Non-pigmented ciliary epithelial cell (primary cell): ENCODE measurements at places on chromosomes 16 and 17.

- no peak for DNase-seq
Observed at GRCh38 chr17:2943981-2944380, 119.4 kb downstream of the OR1D5 start.

DNA sequence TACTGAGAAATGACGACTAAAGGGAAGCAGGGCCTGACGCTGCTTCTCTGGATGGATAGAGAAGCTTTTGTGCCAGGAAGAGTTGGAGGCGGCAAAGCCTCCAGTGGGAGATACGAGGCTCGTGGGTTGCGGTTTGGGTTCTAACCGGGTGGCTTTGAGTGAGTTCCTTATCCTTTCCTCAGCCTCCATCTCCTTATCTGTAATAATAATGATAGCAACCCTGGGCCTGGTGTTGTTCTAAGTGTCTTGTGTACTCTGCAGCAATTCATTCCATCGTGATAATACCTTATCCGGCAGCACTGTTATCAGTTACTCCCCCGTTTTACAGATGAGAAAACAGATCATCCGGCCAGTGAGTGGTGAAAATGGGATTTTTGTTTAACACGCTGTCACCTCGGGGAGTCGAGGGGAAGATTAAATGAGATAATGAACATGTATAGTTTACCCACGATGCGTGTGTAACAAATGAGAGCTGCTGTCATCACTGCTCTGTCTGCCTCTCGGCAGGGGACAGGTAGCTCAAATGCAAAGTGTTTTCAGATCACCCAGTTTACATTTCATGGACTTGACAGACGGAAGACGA is 52.0 kb upstream of the LHX1 start:
- no peak for DNase-seq

DNA sequence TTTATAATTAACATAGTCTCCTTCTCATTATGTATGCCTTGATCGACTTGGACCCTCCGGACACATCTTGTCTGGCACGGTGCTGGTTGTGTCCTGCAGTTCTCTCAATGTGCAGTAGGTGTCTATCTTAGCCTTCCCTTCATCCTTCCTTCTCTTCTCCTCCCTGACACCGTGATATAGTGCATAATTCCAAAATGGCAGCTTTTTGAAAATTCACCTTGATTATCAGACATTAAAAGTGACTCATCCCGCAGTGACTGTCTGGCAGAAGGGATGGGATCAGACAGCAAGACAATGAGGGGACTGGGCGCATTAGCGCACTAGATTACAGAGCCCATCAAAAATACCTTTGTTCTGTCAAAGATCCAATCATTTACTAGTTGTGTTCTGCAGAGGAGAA is 70.0 kb upstream of the PMFBP1 start:
- DNase-seq: peak; percentile 19

- no peak for DNase-seq
Observed at GRCh38 chr17:44581868-44582267, 24.6 kb downstream of the FZD2 start.

DNA sequence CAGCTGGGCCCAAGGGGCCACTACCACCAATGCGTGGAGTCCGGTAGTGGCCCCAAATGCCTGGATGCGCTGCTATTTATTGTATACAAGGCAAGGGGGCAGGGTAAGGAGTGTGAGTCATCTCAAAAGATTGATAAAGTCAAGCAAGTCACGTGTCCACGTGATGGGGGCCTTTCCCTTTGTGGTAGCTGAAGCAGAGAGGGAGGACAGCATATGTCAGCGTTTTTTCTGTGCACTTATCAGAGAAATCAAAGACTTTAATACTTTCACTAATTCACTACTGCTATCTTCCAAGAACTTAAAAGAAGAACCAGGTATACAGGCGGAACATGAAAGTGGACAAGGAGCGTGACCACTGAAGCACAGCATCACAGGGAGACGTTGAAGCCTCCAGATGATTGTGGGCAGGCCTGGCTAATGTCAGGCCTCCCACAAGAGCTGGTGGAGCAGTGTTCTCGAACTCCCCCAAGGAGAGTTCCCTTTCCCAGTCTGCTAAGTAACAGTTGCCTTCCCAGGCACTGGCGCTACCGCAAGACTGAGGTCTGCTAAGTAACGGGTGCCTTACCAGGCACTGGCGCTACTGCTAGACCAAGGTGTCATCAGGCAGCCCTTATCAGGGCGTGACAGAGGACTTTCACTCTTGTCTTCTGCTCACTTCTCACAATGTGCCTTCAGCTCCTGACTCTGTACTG is 10.8 kb upstream of the ASB16 start:
- DNase-seq: no peak

- no peak for DNase-seq
Observed at GRCh38 chr17:28085766-28086165, 43.3 kb downstream of the NLK start.

GRCh38 chr17:6969323-6969726 is 26.5 kb upstream of the ALOX12 start:
- DNase-seq: no peak

- no peak for DNase-seq
Observed at GRCh38 chr16:85638695-85639409, 25.7 kb downstream of the GSE1 start.

DNA sequence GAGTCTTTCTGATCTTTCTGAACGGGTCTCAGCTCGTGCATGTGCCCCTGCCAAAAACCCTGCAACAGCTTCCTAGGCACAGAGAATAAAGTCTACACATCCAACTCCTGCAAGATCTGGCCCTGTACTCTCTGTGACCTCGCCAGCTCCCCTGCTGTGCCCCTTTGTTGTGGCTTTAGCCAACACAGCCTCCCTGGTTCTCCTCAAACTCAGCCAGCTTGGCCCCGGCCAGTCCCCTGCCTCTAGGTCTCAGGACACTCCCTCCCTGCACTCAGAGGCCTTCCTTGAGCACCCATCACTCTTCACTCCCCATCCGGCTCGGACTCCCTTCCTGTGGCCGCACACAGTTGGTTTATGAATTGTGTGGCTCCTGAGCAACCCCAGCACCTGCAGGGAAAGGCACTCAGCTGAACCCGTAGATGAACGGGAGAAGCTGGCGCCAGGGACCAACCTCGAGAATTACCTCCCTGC is 1.4 kb downstream of the CEP131 start:
- DNase-seq: no peak

DNA sequence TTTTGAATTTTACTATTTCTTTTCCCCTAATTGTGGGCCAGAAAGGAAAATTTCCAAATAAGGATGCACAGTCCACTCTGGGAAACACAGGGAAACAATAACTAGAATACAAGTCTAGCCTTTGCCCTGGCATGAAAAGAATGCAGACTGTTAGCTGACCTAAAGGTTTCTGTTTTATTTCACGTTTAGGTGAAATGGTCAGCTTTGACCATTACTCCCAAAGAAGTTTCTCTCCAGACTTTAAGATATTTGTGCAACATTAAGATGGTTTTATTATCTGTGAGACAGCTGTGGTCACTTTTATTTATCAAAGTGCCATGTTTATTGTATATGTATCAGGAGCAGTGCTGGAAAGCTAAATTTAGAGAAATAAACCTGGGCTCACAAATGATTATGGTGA is 163.9 kb downstream of the SPECC1 start:
- DNase-seq: no peak

GRCh38 chr17:17626151-17626805 is 34.8 kb upstream of the PEMT start:
- no peak for DNase-seq

DNA sequence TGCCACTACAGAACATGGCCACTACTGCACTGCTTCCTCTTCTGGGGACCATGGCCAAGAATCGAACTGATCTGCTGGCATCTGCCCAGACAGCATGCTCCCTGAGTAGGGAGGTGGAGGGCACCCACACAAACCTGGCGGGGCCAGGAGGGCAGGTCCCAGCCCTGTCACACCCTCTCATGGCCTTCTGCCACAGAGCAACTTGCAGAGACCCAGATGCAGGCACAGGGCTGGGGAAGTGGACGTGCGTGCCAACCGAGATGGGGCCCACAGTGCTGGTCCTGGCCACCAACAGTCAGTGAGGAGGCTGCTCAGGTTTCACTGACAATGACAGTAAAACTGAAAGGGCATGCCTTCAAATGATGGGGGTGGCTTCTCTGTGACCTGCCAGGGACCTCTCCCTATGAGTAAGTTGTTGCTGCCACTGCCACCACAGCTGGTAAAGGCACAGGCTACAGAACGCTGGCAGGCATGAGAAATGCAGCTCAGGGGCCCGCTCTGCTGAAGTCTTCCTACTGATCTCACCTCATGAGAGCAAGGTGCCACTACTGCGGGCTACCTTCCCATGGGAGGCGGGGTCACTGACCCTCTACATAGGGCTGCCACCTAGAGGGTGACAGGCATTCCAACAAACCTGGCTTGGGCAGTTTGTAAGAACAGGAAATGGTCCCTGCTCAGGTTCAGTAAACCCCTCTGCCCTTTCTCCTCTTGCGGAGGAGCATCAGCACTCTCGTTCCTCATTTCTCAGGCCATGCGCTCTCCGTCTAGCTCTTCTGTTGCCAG is 15.5 kb downstream of the HIC1 start:
- no peak for DNase-seq

- no peak for DNase-seq
Observed at GRCh38 chr16:84927621-84928591, 83.4 kb downstream of the ZDHHC7 start.

GRCh38 chr16:57508035-57508425 is 21.7 kb upstream of the DOK4 start:
- DNase-seq: no peak

GRCh38 chr16:11744075-11744470 is 1.4 kb upstream of the TXNDC11 start:
- no peak for DNase-seq

DNA sequence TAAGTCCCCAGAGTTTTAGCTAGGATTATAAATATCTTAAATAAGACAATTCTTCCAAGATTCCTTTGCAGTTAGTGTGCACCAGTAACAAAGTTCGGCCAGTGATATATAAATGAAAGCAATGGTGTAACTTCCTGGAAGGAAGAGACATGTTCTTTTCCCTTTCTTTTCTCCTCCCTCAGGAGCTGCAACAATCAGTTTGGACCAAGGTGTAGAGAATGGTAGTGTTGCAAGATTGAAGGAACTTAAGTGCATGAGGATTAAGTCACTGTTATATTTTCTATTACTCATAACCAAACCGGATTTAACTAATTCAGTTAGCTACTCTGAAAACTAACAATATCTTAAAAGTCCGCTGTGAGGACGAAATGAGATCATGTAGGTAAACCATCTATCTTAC is 68.9 kb upstream of the KCNJ16 start:
- DNase-seq: no peak

- no peak for DNase-seq
Observed at GRCh38 chr16:66002601-66003000, 363.9 kb upstream of the CDH5 start.

DNA sequence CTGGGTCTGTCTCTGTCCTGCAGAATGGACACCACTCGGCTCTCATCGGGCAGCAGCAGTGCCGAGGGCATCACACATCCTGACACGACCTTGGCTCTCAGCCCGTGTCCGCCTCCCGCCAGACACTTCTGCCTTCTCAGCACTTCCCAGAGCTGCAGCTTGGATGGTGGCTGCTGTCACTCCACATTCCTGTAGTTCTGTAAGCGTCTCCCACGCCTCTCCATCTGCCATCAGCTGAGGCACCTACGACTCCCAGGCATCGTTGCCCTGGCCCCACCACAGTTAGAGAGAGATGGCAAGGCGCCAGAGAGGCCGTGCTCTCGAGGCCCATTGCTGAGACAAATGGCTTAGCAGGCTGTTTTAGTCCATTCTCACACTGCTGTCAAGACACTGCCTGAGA is 195.9 kb upstream of the CHMP6 start:
- no peak for DNase-seq

GRCh38 chr16:11182411-11182810 is 73.6 kb downstream of the SOCS1 start:
- no peak for DNase-seq

DNA sequence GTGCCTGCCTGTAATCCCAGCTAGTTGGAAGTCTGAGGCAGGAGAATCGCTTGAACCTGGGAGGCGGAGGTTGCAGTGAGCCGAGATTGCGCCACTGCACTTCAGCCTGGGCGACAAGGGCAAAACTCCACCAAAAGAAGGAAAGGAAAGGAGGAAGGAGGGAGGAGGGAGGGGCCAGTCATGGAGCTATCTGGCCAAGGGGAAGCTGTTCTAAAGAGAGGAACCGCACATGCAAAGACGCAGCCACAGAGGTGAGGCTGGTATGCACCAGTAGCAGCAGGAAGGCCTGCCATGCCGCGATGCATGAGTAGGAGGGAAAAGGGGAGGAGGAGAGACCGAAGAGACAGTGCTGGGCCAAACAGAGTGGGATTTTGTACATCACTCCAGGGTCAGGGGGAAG is 35.9 kb downstream of the HSBP1 start:
- no peak for DNase-seq

DNA sequence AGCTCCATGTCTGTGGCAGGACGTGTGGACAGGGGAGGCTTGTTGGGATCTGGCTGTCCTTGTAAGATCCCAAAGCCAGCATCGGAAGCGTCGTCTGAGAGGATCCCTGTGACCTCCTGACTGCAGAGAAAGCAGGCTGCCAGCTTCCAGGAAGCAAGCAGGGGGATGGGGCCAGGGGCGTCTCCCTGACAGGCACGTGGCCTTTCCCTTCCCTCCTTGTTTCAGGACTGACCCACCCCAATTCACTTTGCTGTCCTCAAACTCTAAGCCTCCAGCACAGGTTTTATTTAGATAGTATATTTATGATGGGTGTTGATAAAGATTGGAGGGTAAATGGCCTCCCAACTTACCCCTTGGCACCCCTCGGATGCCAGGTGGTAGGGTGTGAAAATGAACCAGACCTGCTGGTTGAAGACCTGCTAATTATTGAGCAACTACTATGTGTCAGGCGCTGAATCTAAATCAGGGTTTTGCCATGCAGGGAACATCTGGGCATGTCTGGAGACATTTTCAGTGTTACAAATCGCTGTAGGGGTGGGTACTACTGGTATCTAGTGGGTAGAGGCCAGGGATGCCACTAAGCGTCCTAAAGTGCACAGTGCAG is 24.5 kb downstream of the SOCS1 start:
- DNase-seq: no peak

GRCh38 chr17:38508570-38508950 is 80.3 kb downstream of the ARHGAP23 start:
- no peak for DNase-seq

DNA sequence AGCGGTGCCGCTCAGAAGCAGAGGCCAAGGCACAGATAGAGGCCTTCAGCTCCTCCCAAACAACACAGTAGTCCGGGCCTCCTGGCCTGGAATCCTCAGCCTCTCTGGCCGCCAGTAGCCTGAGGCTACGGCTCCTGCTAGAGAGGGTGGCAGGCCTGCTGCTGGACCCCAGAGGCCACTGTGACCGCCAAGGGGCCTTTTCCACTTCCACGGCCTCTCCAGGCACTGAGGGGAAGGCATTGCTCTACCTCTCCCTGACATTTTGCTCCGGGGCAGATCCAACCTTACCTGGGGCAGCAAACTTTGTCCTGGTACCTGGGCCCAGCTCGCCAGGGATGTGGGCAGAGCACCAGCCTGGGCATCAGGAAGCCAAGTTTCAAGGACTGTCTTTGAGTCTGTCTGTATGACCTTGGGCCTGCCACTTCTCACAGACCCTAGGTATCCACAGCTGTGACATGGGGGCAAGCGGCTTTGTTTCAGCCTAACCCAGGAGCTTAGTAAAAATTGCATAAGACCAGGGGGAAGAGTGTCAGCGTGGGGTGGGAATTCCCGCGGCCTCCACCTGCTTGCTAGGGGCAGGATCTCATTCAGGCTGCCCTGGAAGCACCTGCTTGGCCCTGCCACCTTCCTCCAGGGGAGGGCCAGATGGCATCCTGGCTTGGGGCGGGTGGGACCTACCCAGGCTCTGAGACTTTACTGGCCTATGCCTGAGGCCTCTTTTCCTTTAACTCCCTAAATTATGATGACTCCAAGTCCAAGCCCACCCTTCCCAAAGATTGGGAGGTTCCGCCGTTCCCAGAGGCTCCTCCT is 33.2 kb downstream of the ADGRG5 start:
- no peak for DNase-seq

- peak; percentile 36 for DNase-seq
Observed at GRCh38 chr17:14019186-14019956, 49.9 kb upstream of the COX10 start.
